Activated effector memory CD4-positive, alpha-beta T cell treated with anti-CD3 and anti-CD28 coated beads, Interleukin-2, amount 50 U/mL, for 16 hours (primary cell): ENCODE measurements at places on chromosomes 1 and 21.

GRCh38 chr1:174074757-174075156, 52.6 kb upstream of the RC3H1 start:
- no peak for DNase-seq

DNA sequence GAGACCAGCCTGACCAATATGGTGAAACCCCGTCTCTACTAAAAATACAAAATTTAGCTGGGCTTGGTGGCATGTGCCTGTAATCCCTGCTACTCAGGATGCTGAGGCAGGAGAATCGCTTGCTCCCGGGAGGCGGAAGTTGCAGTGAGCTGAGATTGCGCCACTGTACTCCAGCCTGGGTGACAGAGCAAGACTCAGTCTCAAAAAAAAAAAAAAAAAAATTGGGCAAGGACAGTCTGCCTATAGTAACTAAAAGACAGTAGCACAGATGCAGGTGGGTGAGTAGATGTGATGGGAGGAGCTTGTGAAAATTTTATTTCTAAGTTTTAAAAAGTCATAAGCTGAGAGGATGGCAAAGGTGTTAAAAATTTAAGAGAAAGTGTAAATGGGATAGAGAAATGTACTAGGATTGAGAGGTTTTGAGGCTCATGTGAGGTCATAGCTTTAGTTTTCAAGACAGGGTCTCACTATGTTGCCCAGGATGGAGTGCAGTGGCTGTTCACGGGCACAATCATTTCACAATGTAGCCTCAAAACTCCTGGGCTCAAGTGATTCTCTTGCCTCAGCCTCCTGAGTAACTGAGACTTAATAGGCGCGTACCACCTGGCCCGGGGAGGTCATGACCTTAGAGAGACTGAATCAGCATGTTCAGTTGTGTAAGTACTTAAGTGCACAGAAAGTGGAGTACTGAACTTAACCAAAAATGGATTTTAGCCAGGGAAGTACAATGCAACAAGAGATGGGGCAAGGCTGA, 33.7 kb downstream of the PTP4A2 start:
- no peak for DNase-seq

- no peak for DNase-seq
Observed at GRCh38 chr1:17554954-17555353, 15.5 kb downstream of the ARHGEF10L start.

DNA sequence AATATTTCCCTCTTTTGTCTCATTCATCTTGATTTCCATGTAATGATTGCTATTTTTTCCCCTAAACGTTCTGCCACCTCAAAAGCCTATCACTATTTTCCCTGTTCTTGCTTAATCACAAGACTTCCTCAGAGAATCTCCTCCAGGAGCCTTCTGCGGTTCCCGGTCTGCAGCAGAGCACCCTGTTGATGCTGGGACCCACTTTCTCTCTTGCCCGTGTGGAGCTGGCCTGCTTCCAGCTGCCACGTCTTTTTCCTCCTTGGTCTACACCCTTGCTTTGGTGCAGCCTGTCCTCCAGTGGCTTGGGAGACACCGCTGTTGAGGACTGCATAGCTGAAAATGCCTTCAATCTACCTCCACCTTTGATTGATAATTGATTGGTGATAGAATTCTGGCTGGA, 70.0 kb upstream of the COA6 start:
- DNase-seq: no peak

DNA sequence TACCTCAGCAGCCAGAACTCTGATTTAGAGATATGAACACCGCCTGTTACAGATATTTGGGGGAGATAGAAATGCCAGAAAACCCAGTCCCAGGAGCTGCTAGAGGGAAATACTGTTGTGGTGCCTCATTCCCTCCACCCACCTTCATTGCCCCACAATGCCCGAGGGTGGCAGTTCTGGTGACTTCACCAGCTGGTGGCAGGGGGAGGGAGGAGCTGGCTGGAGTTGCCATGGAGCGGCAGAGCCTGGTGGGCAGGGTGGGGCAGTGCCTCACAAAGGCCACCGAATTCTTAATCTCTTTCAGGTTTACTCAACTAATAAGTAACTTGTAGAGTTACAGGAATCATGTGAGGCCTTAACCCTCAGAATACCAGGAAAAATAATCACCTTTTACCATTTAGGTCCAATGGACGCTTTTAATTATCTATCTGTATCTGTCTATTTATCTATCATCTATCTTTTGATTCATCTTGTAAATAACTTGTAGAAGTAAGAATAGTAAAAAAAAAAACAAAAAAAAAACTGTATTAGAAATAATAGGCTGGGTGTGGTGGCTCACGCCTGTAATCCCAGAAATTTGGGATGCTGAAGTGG, 11.7 kb upstream of the S100A11 start:
- peak; percentile 87 for DNase-seq

DNA sequence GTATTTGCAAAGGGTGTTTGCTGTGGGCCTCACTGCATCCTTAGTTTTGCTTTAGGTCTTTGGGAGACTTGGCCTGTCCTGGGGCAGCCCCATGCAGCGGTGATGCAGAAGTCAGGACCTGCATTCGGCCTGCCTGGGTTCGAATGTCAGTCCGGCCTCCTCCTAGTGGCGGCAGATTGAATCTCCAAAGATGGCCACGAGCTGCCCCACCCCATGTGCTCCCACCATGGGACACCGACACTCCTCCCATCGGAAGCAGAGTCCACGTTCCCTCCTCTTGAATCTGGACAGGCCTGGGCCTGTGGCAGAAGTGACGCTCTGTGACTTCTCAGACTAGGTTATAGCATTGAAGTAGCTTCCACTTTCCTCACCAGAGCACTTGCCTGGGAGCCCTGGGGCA, 16.3 kb upstream of the NPPB start:
- no peak for DNase-seq

DNA sequence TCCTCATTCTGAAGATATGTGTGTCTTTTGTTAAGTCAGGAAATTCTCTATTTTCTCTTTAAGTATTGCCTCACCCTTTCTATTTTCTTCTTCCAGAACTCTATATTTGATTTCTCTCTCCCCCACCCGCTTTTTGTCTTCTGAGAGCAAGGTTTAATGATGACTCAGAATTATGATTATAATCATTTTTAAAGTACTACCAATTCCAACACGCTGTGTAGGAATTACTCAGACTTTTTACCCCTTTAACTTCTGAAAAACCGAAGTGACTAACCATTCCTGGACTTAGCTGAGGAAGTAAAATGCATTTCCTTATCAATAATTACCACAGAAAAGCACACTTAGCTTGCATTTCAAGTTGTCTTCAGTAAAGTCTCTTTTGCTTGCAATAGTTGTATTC, 20.8 kb upstream of the SCYL3 start:
- no peak for DNase-seq

DNA sequence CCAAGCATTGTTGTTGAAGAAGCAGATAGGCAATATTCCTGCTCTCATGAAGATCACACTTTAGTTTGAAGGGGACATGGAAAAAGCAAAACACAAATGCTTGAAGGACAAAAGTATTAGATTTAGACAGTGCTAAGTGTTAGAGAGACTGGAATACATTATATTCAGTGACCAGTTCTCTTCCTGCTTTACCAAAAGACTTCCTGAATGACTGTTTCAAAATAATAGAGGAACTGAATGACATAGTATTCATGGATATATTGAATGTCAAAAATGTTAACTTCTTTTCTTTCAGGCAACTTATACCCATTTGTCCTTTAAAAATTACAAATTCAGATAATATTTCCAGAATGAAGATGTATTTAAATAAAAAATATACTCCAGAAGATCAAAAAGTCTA, 178.0 kb upstream of the IVNS1ABP start:
- DNase-seq: no peak

GRCh38 chr21:43196826-43197225, 28.0 kb downstream of the CRYAA start:
- DNase-seq: peak; percentile 28

DNA sequence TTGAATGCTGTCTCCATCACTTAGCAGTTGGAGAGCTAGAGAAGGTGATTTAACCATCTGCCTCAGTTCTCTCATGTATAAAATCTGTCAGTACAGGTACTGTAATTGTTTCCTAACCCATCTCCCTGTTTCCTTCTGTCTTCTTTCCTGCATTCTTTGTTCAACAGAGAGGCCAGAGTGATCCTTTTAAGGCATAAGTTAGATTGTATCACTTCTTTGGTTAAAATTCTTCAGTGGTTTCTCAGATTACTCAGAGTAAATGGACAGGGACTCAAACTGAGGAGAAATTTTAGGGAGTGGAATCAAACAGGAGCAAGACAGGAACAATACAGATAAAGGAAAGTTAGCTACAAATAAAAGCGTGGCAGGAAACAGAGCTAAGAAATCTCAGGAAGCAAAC, 45.2 kb upstream of the SSX2IP start:
- no peak for DNase-seq

- DNase-seq: no peak
Observed at GRCh38 chr1:108813326-108813725, 43.6 kb downstream of the AKNAD1 start.

GRCh38 chr1:86582161-86582560, 35.3 kb downstream of the CLCA4 start:
- DNase-seq: no peak

- DNase-seq: no peak
Observed at GRCh38 chr1:7068552-7068951, 283.3 kb downstream of the CAMTA1 start.

- DNase-seq: no peak
Observed at GRCh38 chr1:7852804-7853683, at the start of gene UTS2. Gene UTS2 (minus strand): TSS chr1:7853065. CDS start chr1:7853003, 62 bp downstream.

- DNase-seq: no peak
Observed at GRCh38 chr1:192951691-192952460, 107.3 kb downstream of the UCHL5 start.

DNA sequence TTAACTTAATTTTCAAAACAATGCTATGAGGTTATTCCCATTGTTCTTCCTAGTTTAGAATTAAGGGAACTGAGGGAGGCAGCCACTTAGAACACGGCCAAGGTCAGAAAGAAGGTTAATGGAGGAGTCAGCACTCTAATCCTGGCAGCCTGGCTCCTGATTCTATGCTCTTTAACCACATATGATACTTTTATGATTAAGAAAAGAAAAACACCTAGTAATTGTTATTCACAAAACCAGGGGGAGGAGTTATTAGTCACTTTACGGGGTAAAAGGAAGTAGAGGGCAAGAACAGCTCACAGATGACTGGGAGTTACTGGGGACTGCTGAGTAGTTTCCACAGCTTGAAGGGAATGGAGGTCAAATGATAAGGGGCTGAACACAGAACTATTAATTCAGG, 38.6 kb downstream of the GADD45A start:
- DNase-seq: no peak

DNA sequence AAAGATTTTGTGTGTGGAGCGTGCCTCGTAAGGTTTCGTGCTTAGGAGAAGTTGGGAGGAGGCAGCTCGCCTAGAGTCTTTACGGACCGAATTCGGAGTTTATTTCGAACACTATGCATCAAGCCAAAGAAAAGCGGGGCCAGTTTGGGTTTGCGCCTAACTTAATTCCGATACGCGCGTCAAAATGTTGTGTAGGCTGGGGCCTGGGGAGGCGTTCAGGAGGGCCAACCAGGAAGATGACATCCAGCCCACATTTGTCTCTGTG, 6.4 kb downstream of the FOXD2 start:
- no peak for DNase-seq

- DNase-seq: no peak
Observed at GRCh38 chr1:98035602-98036002, 114.8 kb upstream of the DPYD start.

- DNase-seq: no peak
Observed at GRCh38 chr1:53085405-53085804, 23.4 kb downstream of the PODN start.

DNA sequence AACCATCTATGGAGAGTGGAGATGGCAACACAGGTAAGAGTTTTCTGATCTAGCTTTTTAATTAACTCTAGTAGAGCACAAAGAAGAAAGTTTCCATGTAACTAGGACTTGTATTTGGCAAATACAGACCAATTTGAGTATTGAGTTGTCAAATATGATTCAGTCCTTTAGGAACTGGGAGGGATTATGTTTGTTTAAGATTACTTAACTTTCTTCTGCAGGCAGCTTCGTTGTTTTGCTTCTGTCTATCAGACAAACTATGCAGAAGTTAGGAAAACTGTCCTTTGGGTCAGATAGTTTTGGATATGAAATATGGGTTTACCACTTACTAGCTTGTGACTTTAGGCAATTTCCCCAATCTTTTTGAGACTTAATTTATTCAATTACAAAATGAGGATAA, 111.8 kb downstream of the POU2F1 start:
- no peak for DNase-seq

DNA sequence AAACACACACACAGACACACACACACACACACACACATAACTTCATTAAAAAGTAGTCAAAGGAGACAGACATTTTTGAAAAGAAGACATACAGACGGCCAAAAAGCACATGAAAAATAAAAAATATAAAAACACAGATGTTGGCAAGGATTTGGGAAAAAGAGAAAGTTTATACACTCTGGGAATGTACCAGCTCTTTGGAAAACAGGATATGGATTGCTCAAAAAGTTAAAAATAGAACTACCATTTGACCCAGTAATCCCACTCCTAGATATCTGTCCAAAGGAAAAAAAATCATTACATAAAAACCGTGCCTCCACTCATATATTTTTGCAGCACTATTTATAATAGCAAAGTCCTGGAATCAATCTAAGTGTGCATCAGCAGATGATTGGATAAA, 128.4 kb upstream of the C21orf91 start:
- DNase-seq: no peak

DNA sequence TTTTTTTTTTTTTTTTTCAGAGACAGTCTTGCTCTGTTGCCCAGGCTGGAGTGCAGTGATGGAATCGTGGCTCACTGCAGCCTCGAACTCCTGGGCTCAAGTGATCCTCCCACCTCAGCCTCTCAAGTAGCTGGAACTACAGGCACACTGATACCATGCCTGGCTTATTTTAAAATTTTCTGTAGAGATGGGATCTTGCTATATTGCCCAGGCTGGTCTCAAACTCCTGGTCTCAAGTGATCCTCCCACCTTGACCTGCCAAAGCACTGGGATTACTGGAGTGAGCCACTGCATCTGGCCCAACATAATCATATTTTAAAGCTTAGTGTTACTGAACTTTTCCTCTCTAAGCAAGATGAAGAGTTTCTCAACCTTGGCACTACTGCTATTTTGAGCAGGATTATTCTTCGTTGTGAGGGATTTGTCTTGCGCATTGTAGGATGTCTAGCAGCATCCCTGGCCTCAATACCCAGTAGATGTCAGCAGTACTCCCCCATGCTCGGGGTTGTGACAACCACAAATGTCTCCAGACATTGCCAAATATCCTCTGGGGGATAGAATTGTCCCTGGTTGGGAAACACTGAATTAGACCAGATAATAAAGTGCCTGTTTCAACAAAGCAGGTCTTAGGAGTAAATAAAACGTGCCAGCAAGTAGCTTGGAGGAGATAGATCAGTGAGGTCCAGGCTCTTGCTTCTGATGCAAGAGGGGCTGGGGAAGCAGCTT, 15.1 kb upstream of the THRAP3 start:
- no peak for DNase-seq

- DNase-seq: peak; percentile 71
Observed at GRCh38 chr1:181179987-181180365, 91.5 kb downstream of the IER5 start.

GRCh38 chr1:31580513-31580870, 4.2 kb downstream of the TINAGL1 start:
- DNase-seq: no peak

GRCh38 chr1:33319949-33320618, 814 bp downstream of the A3GALT2 start:
- no peak for DNase-seq
